ENCODE measurements at places on chromosomes 4 and X.

DNA sequence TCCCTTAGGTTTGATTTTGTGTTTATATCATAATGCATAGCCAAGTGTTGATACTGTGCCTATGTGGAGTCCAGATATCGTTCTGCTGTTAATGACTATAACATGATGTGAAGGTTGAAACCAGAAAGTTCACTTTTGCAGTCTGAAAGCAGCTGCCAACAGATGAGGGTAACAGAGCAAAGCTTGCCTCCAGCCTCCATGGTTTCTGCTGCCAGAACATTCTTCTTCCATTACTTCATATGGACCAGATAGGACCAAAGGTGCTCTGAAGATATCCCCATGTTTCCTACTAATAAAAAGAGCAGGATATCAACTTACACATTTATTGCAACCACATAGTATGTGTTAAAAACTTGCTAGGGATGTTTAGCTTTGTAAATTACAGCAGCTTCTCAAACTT lies 394.1 kb downstream of the SPRY1 start:
- DNase-seq: no peak
- H3K4me3 ChIP-seq: no peak overlapping the region
- H3K27ac ChIP-seq: no peak overlapping the region

GRCh38 chrX:137313627-137314026 lies 252.3 kb upstream of the ZIC3 start:
- no peaks in the 10 kb centered on the region for H3K27me3 ChIP-seq
- H3K4me3 ChIP-seq: no peak overlapping the region
- H3K4me1 ChIP-seq: no peaks in the 10 kb centered on the region
- DNase-seq: no peak
- no peak overlapping the region for H3K27ac ChIP-seq
- no peaks in the 10 kb centered on the region for H3K36me3 ChIP-seq

- no peak overlapping the region for H3K27ac ChIP-seq
- no peaks in the 10 kb centered on the region for H3K4me1 ChIP-seq
- no peak overlapping the region for H3K4me3 ChIP-seq
- DNase-seq: no peak
Observed at GRCh38 chr4:102642631-102643298, 118.0 kb downstream of the MANBA start.

- peak; percentile 8 for DNase-seq
- no peak overlapping the region for H3K27ac ChIP-seq
- H3K36me3 ChIP-seq: no peaks in the 10 kb centered on the region
- peak overlapping the region; percentile 87 for H3K4me3 ChIP-seq
- H3K27me3 ChIP-seq: no peaks in the 10 kb centered on the region
Observed at GRCh38 chr4:16227462-16227868, 1.2 kb upstream of the TAPT1 start.

DNA sequence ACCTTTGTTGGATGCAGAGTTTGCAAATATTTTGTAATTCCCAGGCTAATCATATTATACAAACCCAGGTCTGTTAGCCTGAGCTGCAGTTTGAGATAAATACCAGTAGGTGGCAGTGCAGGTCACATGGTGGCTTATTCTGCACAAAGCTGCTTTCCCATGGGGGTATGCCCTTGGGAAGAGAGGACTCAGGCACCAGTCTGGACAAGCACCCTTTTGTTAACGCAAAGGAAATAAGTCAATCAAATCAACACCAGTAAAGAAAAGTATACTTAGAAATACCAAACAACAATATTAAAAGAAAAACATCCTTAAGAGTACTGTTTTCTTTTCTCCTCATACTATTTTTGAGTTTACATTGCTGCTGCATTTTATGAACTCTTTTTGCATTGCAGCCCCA lies 389.0 kb upstream of the ZFP42 start:
- H3K27me3 ChIP-seq: no peaks in the 10 kb centered on the region
- H3K4me1 ChIP-seq: no peaks in the 10 kb centered on the region
- H3K36me3 ChIP-seq: no peaks in the 10 kb centered on the region

DNA sequence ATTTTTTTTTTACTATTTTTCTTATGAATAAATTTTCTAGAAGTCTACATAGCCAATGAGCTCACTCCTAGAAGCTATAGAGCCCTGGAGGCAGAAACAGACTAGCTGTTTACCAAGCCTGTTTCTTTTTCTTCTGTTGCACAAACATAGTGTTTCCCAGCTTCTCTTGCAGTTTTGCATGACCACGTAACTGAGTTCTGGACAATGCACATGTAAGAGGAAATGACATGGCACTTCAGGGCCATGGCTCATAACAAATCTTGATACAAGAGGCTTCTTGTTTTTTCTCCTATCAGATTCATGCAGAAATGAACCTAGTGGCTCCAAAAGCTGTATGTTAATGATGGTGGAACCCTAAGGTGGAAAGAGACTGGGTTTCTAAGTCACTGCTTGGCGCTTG lies 127.4 kb downstream of the ZNF330 start:
- no peak for DNase-seq
- H3K27ac ChIP-seq: no peak overlapping the region
- no peaks in the 10 kb centered on the region for H3K27me3 ChIP-seq
- H3K36me3 ChIP-seq: no peaks in the 10 kb centered on the region
- no peaks in the 10 kb centered on the region for H3K4me1 ChIP-seq

- DNase-seq: no peak
- no peak overlapping the region for H3K27ac ChIP-seq
- no peak overlapping the region for H3K4me3 ChIP-seq
- H3K4me1 ChIP-seq: no peaks in the 10 kb centered on the region
- H3K27me3 ChIP-seq: no peaks in the 10 kb centered on the region
- H3K36me3 ChIP-seq: no peaks in the 10 kb centered on the region
Observed at GRCh38 chr4:168293386-168293975, 25.1 kb downstream of the DDX60 start.

GRCh38 chr4:130147641-130148040 lies 1051.7 kb downstream of the C4orf33 start:
- no peak overlapping the region for H3K4me3 ChIP-seq
- H3K27me3 ChIP-seq: no peaks in the 10 kb centered on the region
- no peak overlapping the region for H3K27ac ChIP-seq

DNA sequence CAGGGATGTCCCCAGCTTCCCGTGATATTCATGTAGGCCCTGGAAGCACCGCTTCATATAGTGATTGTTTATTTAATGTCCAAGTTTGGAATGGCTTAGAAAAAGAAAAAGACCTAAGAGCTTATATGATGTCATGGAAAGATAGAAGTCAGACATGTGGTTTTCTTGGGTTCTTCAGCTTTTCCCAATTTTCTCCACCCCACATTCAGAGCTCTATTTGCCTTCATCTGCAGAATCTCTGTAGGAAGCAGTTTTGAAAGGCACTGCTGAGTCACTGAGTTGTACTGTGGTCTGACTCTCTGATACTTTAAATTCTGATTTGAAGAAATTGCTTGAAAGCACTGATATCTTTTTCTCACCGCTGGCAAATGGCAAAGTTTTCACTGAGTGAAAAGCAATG lies 120.6 kb upstream of the EDNRA start:
- no peaks in the 10 kb centered on the region for H3K36me3 ChIP-seq
- H3K27me3 ChIP-seq: no peaks in the 10 kb centered on the region
- no peak for DNase-seq
- peaks cover 5% of the 10 kb centered on the region for H3K4me1 ChIP-seq
- H3K4me3 ChIP-seq: no peak overlapping the region
- no peak overlapping the region for H3K27ac ChIP-seq

DNA sequence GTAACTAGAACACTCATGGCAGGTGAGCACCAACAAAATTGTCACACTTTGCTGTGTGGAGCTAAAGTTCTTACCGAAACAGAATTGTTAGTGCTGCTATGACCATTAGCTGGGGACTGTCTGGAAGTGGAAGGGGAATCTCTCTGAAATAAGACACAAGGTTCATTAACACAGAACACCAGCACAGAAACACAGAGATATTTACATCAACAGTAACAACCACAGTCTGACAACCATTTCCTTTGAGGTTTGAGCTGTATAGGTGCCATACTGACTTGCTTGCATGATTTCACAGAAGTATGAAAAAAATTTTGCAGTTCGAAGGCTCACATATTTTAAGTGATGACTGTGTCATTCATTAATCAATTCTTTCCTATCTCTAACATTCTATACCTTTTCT lies 109.8 kb downstream of the NYX start:
- no peak overlapping the region for H3K27ac ChIP-seq
- no peaks in the 10 kb centered on the region for H3K27me3 ChIP-seq
- no peak for DNase-seq
- H3K4me1 ChIP-seq: no peaks in the 10 kb centered on the region
- H3K36me3 ChIP-seq: no peaks in the 10 kb centered on the region

DNA sequence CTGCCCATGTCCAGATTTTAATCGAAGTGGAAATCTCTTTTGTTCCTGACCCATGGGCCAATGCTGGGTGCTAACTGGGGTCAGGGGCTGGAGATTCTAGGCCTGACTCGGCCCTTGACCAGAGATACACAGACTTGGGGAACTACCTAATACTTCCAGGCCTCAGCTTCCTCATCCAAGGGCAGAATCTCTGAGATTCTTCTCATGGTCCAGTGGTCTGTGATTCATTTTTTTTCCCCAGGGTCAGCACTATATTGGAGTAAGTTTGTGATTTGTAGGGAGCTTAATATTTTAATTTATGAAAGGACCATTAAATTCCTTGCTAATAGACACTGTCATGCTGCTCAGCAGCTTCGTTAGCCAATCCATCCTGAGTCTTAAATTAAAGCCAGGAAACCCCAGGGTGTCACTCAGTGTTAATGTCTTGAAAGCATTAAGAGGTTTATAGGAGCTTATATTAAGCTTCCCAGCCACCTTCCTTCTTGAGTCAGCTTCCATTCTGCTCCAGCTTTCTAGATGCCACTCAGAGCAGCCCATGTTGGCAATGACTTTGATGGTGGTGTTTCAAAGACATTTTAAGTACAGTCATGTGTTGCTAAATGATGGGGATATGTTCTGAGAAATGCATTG lies 27.0 kb upstream of the PROM1 start:
- no peak overlapping the region for H3K27ac ChIP-seq
- no peaks in the 10 kb centered on the region for H3K4me1 ChIP-seq
- no peak for DNase-seq
- H3K36me3 ChIP-seq: no peaks in the 10 kb centered on the region
- no peaks in the 10 kb centered on the region for H3K27me3 ChIP-seq
- H3K4me3 ChIP-seq: no peak overlapping the region

- H3K4me1 ChIP-seq: no peaks in the 10 kb centered on the region
- H3K4me3 ChIP-seq: no peak overlapping the region
- no peaks in the 10 kb centered on the region for H3K27me3 ChIP-seq
- H3K27ac ChIP-seq: no peak overlapping the region
Observed at GRCh38 chr4:21410372-21410771, 538.2 kb downstream of the KCNIP4 start.

DNA sequence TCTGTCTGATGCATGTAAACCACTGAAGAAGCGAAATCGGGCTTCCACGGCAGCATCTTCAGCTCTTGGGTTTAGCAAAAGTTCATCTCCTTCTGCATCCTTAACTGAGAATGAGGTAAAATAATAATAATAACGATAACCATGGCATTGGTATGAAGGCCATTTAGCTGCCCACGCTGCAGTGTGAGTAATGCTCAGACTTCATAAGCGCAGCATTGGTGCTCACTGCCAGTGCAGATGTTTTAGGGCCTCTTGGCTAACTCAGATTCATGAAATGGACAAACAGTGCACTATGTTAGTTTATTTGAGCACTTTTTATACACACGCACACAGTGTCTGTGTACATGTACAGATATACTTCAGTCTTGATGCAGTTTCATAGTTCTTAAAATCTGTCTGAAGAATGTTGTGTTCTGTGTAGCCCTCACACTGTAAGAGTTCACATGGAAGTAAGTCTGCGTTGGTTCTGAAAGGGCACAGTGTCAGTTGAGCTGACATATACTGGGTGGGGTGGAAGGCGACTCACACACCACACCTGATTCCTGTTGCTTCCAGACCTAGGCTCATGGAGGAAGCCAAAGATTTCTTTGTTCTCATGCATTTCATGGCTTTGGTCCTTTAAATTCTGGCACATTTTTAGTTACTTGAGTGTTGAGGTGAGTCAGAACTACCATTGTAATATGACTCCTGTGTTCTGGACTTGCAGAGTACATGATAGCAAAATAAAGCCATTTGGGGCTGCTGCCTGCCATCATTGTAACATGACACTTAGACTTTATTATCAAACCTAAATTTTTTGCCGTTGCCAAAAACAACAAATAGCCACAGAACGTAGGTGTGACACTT lies 68.7 kb downstream of the NSD2 start:
- peaks cover 46% of the 10 kb centered on the region for H3K36me3 ChIP-seq
- no peak overlapping the region for H3K4me3 ChIP-seq
- H3K4me1 ChIP-seq: no peaks in the 10 kb centered on the region
- H3K27ac ChIP-seq: no peak overlapping the region
- DNase-seq: no peak
- no peaks in the 10 kb centered on the region for H3K27me3 ChIP-seq

DNA sequence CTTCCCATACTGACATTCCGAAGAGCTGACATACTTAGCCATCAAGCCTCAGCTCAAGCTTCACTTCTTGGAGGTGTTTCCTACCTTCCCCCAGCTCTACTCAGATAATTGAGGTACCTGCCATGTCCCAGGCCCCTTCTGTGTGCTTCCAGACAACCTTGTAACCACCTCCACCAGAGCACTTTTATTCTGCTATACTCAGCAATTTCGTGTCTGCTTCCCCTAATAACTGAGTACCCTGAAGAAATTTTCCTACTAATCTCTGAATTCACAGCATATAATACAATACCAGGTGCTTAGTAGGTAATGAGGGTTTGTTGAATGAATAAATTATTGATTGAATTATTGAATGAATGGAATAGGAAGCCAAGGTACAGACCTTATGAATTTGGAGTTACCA lies 605.5 kb downstream of the MID1IP1 start:
- DNase-seq: no peak
- peaks cover 3% of the 10 kb centered on the region for H3K4me1 ChIP-seq
- no peaks in the 10 kb centered on the region for H3K27me3 ChIP-seq
- no peak overlapping the region for H3K4me3 ChIP-seq
- H3K36me3 ChIP-seq: no peaks in the 10 kb centered on the region

GRCh38 chrX:72526534-72527508 lies 45.8 kb downstream of the HDAC8 start:
- DNase-seq: no peak
- no peaks in the 10 kb centered on the region for H3K4me1 ChIP-seq
- no peak overlapping the region for H3K27ac ChIP-seq
- H3K4me3 ChIP-seq: no peak overlapping the region
- H3K36me3 ChIP-seq: no peaks in the 10 kb centered on the region
- no peaks in the 10 kb centered on the region for H3K27me3 ChIP-seq

DNA sequence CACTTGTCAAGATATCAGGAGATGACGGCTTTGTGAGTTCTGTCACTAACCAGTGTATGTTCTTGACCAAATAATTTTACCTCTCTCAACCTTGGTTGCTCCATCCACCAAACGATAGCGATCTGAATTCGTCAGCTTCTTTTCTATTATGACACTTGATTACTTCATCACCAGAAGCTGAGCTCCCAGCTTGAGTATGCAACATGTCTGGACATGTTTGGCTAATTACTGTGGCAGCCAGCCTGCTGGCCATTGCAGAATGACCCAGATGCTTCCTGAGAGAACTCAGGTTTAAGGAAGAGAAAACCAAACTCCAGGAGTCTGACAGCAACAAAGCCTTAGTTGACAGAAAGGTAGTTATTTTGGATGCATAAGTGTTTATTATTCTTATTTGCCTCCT lies 46.4 kb upstream of the PARM1 start:
- H3K27ac ChIP-seq: no peak overlapping the region
- no peak overlapping the region for H3K4me3 ChIP-seq
- no peaks in the 10 kb centered on the region for H3K4me1 ChIP-seq
- H3K36me3 ChIP-seq: no peaks in the 10 kb centered on the region
- no peaks in the 10 kb centered on the region for H3K27me3 ChIP-seq
- no peak for DNase-seq

All from neuronal stem cell (in vitro differentiated cells).